ENCODE measurements at places on chromosomes 2 and 18.
A peak's percentile ranks its signal among the peaks of the same experiment; 100 is the strongest.

GRCh38 chr2:199570934-199571333 is 113.2 kb upstream of the SATB2 start:
- DNase-seq, result no peak

DNA sequence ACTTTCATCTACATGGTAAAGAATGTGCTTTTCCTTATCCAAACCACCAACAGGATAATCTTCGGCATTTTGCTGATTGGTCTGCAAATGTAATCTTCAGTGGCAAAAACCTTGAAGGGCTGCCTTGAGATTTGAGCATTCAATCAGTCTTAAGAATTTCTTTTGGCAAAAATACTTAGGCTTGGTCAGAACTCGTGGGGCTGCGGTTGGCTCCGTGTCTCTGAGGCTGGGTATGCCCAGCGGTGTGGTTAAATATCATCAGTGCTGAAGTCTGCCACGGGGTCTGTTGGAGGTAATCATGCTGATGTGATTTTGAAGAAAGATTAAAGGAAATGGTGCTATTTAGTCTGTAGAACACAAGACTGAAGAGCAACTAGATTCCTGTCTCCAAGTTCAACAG is 262.6 kb downstream of the EN1 start:
- no peak for DNase-seq

DNA sequence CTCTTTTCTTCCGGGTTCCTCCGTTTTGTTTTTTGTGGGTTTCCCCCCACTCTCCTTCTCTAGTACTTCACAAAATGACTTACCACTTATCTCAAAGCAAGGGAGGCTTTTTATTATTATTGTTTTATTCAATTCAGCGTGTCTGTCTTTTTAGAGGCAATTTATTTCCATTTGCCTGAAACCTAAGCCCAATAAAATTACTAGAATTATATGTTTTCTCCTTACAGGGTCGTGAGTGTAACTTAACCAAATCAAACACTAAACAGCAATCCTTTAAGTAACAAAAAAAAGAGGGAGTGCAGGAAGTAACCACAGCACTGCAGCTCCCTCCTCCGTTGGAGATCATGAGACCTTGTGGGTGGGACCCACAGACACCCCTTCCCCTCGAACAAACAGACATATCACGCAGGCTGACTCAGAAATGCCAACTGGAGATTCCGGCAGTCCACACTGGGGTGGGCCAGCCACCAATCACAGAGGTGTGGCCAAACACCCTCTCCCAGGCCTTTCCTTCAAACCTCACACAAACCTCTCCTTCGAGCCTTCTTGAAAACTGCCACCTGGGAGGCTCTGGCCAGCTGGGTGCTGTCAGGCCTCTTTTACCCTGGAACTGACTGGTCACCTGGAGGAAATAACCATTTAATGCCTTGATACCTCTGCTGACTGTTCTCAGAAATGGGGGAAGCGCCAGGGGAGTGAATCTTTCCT is 207.1 kb upstream of the SMAD2 start:
- peak; percentile 73 for DNase-seq

DNA sequence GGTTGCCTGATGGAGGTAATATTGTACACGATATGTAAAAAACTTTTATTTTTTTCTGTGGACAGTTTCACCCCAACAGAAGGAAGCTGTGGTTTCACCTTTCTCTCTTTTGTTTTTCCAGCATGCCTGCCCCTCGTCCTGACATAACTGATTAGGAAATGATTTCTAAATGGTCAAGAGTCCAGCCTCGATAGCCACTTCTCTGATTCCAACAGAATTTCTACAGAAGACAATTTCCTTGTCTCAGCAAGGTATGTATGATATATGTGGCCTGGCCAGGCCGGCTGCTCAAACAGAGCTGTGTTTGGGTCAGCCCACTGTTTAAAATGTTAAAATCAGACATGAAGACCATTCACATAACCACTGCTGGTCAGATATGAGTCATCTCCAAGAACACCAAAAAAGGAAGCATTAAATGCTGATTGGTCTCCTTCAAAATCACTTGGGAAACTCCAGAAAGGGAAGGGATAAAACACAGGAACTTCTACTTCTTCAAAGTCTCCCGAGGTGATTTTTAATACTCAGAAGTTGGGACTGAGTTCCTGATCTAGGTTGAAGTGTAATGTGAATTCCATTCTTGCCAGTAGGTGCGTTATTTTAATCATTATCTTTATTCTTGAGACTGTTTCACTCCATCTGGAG is 22.3 kb downstream of the ATP8B1 start:
- DNase-seq, result no peak

DNA sequence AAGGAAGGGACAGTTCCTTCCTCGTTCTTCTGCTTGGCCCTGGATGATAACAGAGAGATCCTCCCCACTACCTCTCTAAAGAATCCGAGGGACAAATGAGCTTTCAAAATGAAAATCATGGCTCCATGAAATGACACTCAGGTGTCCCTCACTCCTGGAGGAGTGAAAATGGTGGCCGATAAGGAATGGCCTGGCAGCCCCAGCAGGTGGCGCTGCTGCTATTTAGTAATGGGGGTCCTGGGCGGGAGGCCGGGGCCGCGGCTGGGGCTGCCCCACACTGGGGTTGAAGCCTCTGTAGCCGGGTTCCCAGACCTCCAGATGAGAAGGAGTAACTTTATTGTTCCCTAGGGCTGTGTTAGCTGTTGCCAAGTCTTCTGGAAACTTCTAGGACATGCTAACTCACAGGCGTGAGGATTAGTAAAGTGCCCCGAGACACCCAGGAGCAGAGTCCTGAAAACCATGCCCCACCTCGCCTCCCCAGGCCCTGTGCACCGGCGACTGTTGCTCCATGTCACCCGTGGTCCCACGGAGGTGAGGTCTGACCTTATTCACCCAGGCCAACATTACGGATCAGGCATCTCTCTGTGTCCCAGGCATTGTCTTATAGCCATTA is 138.0 kb downstream of the CTIF start:
- DNase-seq, result no peak

DNA sequence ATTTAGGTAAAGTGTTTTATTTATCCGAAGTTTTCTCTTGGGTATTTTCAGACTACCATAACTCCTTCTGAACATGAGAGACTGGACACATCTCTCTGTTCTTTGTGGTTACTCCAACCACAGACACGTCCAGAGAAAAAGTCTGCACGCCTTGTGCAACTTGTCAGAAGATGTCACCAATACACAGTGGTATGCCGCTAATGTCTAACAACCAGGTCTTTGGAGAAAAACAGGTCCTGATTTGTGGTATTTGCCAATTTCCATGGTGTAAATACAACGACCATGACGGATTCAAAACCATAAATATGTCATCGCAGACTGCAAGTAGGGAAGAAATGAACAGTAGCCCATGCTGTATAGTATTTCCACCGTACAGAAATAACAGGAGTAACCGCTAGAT is 620.6 kb upstream of the ID2 start:
- DNase-seq, result no peak

DNA sequence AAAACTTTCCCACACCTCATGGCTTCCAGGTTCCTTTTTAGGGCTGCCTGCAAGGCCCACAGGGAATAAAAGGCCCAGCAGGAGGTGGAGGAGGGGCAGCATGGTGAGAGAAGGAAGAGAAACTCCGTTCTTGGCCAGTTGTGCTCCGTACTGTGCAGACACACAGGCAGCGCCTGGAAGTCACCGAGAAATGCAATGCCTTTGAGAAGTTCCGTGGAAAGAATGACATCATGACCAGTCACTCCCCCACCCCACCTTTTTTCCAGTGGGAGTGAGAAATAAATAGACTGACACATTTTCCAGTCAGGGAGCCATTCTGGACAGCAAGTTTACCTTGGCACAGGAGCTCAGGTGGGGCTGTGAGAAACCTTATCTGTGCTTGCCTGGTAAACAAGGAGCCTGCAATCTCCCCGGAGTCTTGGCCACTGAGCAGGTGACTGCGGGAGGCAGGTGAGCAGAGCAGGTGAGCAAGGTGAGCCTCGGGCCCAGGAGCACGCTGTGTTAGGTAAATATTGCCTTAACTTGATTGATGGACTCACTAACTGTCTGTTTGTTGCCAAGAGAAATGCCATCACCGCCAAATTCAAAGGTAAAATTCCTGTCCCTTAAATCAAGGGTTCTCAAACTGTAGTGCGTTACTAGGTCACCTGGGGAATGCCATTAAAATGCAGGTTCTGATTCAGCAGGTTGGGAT is 13.5 kb upstream of the LBH start:
- peak; percentile 86 for DNase-seq

- no peak for DNase-seq
Observed at GRCh38 chr2:8520791-8521344, 161.0 kb upstream of the ID2 start.

- DNase-seq, result no peak
Observed at GRCh38 chr2:201404699-201405280, 46.5 kb downstream of the TRAK2 start.

GRCh38 chr2:156896294-156896693 is 361.2 kb upstream of the GALNT5 start:
- DNase-seq, result no peak

- peak; percentile 15 for DNase-seq
Observed at GRCh38 chr2:75627902-75628504, 18.6 kb upstream of the MRPL19 start.

DNA sequence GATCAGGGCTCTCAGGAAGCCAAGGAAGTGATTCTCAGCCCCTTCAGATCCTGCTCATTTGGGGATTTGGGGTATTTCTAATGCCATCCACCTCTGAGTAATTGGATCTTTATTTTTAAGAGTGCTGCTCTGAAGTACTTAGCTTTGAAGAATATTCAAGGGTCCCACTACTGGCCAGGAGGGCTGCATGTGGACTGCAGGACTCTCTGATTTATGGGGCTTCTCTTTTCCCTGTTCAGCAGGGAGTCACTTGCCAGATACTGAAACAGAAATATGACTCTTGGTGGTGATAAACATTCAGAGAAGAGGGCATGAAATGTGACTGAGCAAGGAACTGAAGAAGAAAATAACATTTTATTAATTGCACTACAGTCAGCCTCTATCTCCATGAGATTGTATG is 138.5 kb downstream of the MTX2 start:
- DNase-seq, result peak; percentile 28

GRCh38 chr2:1708476-1709334 is 35.6 kb downstream of the PXDN start:
- DNase-seq, result no peak

GRCh38 chr2:153668923-153669322 is 190.4 kb upstream of the RPRM start:
- DNase-seq, result no peak

DNA sequence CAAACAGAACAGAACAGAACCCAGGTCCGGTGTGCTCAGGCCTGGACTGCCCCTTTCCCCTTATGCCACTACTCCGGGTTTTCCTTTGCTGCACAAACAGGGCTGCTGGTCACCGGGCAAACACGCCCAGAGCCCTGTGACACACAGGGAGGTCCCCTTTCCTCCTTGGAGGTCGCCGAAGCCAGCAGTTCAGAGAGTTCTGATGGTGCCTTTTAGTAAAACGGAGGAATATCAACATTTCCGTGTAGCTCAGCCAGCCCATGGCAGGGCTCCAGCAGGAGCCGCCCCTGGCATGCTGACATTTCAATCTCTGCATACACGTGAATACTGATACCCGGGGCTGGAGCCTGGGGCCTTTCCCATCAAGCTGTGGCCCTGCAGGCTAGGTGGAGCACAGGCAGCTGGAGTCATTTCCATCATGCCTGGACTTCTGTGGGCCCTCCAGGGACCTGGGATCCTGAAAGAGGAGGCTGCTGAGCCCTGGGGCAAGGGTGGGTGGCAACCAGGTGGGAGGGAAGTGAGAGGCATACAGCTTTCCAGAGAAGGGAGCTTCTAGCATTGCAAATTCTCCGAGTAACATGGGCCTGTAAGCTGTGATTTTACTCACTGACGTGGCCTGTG is 91.4 kb upstream of the PXDN start:
- DNase-seq, result no peak

- no peak for DNase-seq
Observed at GRCh38 chr2:218375212-218375611, 6.9 kb upstream of the SLC11A1 start.

GRCh38 chr2:673615-674320 is 3.4 kb downstream of the TMEM18 start:
- DNase-seq, result no peak

DNA sequence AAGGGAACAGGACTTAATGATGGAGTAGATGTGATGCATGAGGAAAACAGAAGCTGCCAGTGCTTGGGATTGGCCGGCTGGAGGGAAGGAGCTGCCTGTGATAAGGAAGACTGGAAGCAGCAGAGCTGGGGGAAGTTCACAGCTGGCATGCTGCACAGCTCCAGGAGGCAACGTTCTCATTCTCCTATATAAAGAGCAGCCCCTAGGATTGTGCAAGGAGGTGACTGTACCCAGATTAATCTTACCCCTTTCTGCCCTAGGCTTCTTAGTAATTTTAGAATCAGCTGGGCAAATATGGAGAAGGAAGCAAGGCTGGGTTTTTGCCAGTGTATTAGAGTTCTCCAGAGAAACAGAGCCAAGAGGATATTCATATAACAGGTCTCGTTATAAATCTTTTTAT is 155.8 kb downstream of the ALPK2 start:
- no peak for DNase-seq

- peak; percentile 60 for DNase-seq
Observed at GRCh38 chr2:20634507-20635112, 16.3 kb downstream of the HS1BP3 start.

GRCh38 chr18:21177822-21178221 is 64.2 kb upstream of the GREB1L start:
- no peak for DNase-seq
